GM12864 (cell line): ENCODE measurements at places on chromosomes 2 and 18.
A peak's percentile ranks its signal among the peaks of the same experiment; 100 is the strongest.

GRCh38 chr2:696463-696862 is 19.3 kb upstream of the TMEM18 start:
- no peak for DNase-seq

GRCh38 chr18:68791801-68792200 is 6.1 kb upstream of the CCDC102B start:
- no peak for DNase-seq

DNA sequence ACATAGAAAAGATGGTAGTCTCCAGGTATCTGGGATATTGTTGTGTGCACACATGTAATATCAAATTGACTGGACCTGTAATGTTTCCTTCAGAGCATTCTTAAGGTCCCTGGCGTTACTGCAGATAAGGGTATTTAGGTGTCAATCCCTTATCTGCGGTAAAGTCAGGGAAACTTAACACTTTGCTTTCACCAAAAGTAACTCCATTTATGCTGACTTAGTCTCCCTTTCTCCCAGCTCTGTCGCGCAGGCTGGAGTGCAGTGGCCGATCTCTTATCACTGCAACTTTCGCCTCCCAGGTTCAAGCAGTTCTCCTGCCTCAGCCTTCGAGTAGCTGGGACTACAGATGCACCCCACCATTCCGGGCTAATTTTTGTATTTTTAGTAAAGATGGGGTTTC is 1.8 kb downstream of the CNNM3 start:
- DNase-seq: no peak

DNA sequence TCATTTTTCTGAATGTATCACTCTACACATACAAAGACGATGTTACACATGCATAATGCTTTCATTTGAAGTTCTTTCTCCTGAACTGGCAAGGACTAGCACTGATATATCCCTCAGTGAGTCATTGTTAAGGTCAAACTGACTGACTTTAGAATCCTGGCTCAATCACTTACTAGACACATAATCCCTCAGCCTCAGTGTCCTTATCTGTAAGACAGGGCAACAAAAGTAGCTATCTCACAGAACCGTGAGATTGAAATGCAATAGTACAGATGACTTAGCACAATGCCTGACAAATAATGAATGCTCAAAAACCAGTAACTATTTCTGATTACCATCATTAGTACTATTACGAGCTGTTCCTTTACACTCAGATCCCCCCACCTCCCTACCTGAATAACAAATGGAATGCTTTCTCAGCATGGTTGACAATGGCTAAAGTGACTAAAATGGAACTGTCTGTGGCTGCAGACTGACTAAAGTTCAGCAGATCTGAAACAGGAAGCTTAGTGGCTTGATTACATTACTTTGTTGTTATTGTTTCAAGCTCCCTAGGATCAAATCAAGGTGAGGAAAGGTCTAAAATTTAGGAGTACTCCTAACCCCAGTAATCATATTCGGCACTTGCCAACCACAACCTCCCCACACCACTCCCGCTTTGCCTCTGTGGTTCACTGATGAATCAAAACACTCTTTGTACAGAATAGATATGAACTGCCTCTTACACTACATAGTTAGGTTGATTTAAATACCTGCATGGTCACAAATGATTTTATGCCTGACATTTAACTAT is 35.8 kb upstream of the CACNB4 start:
- no peak for DNase-seq

GRCh38 chr2:63514781-63515180 is 73.5 kb downstream of the WDPCP start:
- no peak for DNase-seq

- no peak for DNase-seq
These were observed 17.3 kb upstream of the CYS1 start for GRCh38 chr2:10097352-10098148.

GRCh38 chr2:88680916-88681315 is 10.6 kb upstream of the RPIA start:
- no peak for DNase-seq

- no peak for DNase-seq
These were observed 12.8 kb downstream of the SESTD1 start for GRCh38 chr2:179251870-179252269.

GRCh38 chr2:207403141-207403540 is 126.6 kb upstream of the CREB1 start:
- no peak for DNase-seq

DNA sequence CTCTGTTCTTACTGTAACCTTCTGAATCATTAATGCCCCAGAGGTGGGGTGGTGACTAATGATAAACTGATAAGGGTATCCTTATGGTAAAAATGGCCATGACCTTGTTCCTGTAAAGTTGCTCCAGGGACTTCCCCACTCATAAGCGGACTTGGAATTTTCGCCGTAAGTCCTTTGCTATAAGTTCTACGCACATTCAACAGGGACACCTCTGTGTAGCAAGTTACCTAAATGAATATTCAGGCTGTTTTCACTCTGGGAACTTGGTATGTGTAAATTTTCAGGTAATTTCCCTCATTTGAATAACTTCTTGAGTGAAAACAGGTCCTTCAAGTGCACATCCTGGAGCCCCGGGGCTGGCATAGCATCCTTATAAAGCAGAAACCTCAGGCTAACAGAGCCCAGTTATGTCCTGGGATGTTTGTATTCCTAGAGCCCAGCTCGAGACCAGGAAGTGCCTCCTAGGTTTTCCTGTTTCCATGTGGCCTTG is 9.4 kb upstream of the AGFG1 start:
- no peak for DNase-seq

- peak; percentile 10 for DNase-seq
These were observed 6.0 kb downstream of the LHCGR start for GRCh38 chr2:48749291-48750127.

- no peak for DNase-seq
These were observed 14.0 kb upstream of the BIRC6 start for GRCh38 chr2:32342801-32343200.

GRCh38 chr2:133991606-133992168 is 262.2 kb upstream of the MGAT5 start:
- DNase-seq: no peak

GRCh38 chr18:33670029-33670428 is 92.0 kb downstream of the ASXL3 start:
- DNase-seq: no peak

DNA sequence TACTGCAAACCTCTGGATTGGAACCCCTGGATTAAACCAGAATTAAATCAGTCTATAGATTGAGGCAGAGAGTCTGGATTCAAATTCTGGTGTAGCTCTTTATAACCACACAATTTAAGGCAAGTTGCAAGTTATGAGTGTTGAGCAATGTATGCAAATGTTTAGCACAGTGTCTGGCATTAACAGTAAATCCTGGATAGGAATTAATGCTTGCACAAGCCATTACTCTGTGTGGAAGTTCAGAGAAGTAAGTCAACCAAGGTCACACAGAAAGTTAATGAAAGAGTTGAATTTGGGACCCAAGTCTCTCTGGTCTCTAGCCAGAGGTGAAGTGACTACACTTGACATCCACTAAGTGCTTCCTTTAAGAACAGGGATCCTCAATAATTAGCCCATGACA is 2.0 kb upstream of the MARCO start:
- DNase-seq: no peak

DNA sequence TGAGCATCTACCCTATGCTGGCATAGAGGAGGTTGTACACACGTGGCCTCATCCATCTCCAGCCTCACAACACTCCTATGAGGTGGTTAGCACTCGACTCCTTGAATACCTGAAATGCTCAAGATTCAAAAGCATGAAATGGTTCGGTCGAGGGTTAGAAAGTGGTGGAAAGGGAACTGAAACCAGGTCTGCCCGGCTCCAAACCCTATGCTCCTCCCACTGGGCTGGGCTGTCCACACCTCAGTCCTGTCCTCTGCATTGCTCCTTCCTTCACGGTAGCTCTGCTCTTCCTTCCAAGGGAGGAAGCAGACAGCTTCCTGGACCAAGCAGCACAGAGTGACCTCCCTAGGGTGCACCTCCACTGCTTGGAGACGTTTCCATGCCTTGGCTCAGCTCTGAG is 565.2 kb upstream of the ID2 start:
- DNase-seq: peak; percentile 37

DNA sequence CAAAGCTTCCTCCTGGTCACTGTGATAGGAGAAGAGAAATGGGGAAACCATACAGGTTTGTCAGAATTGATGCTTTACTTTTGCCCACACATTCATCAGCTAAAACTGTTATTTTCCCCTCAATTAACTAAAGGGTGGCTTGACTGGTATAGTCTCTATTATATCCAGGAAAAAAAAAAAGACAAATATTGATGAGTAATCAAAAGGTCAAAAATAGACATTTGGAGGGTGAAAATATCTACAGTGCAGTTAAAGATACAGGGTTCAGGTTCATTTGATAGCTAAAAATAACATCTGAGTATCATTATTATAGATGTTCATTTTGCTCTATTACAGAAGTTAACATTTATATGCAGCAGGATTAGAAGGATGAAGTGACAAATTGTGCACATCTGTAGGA is 577.6 kb upstream of the FAM98A start:
- no peak for DNase-seq

- DNase-seq: no peak
These were observed 44.7 kb downstream of the WIPF1 start for GRCh38 chr2:174552880-174553279.

DNA sequence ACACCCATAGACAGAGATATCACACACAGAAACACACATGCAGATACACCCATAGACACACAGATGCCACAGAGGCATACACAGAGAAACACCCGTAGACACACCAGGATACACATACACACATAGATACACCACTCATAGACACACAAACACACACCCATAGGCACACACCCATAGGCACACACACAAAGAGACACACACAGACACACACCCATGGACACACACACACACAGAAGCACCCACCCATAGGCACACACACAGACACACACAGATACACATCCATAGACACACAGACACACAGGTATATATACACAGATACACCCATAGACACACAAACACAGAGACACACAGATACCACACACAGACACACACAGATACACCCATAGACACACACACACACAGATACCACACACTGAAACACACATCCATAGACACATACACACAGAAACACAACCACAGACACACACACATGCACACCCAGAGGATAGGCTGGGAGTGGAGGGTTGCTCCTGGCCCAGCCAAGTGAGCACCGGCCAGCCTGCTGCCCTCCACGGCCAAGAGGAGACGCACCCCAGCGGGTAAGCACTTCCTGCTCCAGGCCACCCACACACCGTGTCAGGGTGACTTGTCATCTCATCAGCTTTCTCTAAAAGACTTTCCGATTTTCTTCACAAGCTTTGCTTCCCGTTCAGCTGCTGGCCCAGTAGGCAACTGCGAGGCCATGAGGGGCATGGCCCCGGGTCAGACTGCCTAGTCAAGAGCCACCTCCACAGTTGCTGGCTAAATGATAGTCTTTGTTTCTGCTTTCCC is 14.1 kb upstream of the CNNM3 start:
- no peak for DNase-seq

DNA sequence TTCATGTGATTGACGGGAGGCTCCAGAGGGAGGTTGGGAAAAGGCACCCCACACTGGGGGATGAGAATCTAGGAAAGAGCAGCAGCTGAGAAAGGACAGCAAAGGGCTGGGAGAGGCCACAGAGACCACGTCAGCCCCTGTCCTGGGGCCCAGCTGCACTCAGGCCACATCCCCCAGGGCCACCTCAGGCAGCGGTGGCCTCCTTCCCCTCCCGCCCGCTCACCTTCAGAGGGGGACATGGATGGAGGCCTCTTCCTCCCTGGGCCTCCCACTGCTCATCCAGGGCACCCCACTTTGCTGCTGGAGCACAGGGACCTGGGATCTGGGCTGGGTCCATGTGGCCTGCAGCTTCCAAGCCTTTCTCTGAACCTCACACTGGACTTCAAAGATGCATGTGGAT is 199.8 kb upstream of the HDAC4 start:
- no peak for DNase-seq

GRCh38 chr18:35497027-35497369 is 762 bp downstream of the INO80C start:
- DNase-seq: no peak

DNA sequence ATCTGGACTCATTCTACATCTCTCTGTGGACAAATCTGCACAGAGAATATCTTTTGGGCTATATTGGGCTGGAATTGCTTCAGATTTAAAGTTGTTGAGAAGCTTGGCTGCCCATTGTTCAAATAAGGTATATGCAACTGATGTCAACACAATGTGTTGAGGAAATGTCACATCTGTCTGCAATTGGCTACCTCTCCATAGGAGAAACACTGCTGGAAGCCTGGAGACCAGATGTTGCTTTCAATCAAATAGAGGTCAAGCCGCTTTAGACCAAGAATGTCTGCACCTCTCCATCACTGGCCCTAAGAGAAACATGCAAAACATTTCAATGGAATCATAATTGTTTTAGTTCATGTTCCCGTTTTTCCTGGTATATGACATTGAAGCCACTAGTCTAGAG is 720.2 kb downstream of the SLC4A3 start:
- DNase-seq: no peak

DNA sequence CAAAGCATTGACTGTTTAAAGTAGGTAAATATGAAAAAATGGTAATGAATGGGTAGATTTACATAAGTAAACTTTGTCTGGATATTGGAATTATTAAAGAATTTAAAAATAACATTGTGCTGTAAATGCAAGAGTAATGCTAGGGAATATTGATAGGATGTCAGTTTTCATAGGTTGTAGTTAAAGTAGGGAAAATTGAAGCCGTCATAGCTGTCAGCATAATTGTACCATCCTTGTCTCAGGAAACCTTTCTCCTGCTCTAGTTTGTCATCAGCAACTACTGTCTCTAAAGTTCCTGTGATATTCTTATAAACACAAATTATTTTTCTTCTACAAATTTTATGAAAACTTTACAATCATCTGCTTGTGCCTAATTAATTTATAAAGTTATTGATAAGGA is 10.1 kb upstream of the SPAG16 start:
- no peak for DNase-seq

DNA sequence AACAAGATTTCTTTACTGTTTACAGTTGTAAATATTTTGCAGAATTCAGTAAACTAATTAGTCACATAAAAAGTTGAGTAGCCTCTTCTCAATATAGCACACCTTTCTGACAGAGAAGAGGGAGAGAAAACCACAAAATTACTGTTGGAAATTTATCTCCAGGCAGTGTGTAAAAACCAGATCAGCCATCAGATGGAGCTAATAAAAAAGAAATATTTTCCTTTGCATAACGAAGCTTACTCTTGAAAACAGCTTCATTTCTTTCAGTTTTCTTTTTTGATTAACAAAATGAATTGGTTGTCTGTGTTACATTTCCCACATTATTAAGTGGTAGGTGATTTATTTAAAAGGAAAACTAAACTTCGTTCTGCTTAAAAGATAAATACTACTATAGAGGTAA is 259.3 kb upstream of the KCNJ3 start:
- DNase-seq: no peak

GRCh38 chr2:239629926-239630617 is 229.3 kb upstream of the HDAC4 start:
- DNase-seq: no peak

DNA sequence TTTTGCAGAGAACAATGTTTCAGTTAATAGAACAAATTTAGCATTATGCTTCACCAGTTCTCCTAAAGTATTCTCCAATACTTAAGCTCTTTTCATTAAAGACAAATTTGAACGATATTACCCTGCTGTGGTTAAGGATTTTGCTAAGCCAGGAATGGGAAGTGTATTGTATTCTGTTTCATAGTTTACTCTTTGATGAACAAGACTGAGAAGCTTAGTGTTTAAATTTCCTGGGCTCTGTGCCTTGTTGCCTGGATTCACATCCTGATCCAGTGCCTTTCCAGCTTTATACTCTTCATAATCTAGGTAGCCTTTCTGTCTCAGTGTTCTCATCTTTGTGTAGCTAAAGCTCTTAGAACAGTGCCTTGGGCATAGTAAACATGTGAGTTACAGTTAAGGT is 58.6 kb upstream of the GLS start:
- DNase-seq: no peak

- no peak for DNase-seq
These were observed 384.4 kb downstream of the SLC4A3 start for GRCh38 chr2:220011859-220012258.
